ENCODE measurements at places on chromosomes 3 and 15.

- no peak for DNase-seq
Observed at GRCh38 chr15:41852736-41853590, 14.3 kb downstream of the PLA2G4B start.

DNA sequence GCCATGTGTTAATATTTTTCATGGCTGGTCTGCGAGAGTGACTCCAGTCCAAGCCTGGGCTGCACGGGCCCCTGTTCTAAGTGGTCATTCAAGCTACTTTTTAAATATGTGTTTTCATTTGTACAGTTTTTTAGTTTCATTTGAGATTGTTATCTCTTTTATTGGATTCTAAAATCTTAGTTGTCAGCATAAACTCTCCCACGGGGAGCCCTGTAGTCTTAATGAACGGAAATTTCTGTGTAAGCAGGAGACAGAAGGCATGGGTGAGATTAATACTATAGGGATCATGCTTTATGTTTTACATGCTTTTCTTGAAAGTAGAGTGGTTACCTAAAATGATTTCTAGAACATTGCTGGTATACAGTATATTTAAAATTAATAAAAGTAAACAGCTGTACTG is 373.1 kb upstream of the SLCO3A1 start:
- no peak for DNase-seq

DNA sequence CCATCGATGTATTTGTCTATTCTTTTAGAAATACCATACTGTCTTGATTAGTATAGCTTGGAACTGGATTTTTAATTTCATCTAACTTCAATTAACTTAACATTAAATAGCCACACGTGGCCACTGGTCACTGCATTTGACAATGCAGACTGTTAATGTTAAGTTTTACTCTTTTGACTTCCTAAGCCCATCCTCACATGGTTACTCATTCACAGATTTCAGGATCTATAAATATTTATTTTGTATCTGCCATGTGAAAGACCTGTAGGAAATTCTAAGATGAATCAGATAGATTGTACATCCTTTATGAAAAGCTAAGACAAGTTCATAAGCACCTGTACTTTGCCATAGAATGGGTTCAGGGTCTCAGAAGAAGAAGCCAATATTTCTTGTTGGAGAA is 8.3 kb upstream of the RORA start:
- no peak for DNase-seq

GRCh38 chr3:12966847-12967605 is 106.2 kb downstream of the IQSEC1 start:
- no peak for DNase-seq

GRCh38 chr3:192916371-192917027 is 1.2 kb downstream of the MB21D2 start:
- no peak for DNase-seq

- DNase-seq, result no peak
Observed at GRCh38 chr3:169091196-169091823, 572.2 kb downstream of the MECOM start.

GRCh38 chr15:96344060-96344705 is 13.7 kb downstream of the NR2F2 start:
- no peak for DNase-seq

GRCh38 chr15:77386626-77387025 is 33.3 kb downstream of the PEAK1 start:
- DNase-seq, result no peak

- no peak for DNase-seq
Observed at GRCh38 chr3:153169793-153170383, 7.9 kb downstream of the RAP2B start.

DNA sequence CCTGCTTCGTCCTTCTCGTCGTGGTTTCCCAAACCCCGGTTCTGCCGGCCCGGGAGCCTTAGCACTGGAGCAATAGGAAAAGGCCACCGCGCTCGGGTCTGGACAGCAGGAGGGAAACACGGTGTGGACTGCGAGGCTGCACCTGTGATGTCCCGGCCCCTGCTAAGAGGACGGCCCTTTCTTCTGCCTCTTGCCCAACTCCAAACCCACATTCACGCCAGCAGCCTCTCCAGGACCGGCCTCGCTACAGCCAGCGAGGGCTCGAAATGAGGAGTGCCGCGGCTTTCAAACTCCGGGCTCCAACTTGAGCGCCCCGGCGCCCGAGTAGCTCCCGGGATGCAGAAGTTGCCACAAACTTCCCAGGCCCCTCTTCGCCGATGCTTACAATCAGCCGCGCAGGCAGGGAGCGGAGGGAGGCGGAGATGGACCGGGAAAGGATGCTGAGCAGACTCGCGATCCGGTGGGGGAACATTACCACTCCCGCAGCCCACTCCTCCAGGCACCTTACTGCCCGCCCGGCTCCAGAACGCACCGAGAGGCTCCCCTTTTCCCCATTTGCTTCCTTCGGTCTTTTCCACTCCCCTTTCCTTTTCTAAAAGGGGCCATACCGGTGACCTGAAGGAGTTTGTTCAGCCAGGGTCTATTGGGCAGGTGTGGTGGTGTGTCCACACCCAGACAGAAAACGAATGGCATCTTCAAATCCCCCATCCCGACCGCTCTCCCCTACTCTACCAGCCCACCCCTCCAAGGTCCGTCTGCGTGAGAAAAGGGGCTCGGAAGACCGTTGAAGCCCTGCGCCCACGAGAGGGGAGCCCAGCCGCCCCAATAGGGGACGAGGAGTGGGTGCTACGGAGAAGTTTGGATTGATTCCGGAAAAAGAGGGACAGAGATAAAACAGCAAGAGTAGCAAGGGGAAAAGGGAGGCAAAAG is 18.8 kb upstream of the SATB1 start:
- DNase-seq, result no peak

GRCh38 chr3:115838786-115839185 is 215.5 kb downstream of the GAP43 start:
- no peak for DNase-seq

DNA sequence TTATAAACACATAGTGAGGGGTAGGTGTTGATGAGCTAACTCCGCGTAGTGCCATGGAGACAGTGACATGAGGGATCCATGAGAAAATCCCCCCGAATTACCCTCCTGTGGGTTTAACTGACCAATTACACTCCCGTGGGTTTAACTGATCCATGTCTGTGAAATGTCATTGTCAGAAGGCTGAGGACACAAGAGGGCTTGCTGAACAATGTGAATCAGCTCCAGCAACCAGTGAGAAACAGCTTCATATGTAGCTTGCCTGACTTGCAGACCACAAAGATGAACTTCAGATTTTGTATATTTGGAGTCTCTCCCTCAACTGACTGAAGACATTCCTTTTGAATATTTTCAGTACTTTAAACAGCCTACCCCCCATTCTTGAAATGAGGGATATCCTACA is 144.9 kb downstream of the FBN1 start:
- no peak for DNase-seq

DNA sequence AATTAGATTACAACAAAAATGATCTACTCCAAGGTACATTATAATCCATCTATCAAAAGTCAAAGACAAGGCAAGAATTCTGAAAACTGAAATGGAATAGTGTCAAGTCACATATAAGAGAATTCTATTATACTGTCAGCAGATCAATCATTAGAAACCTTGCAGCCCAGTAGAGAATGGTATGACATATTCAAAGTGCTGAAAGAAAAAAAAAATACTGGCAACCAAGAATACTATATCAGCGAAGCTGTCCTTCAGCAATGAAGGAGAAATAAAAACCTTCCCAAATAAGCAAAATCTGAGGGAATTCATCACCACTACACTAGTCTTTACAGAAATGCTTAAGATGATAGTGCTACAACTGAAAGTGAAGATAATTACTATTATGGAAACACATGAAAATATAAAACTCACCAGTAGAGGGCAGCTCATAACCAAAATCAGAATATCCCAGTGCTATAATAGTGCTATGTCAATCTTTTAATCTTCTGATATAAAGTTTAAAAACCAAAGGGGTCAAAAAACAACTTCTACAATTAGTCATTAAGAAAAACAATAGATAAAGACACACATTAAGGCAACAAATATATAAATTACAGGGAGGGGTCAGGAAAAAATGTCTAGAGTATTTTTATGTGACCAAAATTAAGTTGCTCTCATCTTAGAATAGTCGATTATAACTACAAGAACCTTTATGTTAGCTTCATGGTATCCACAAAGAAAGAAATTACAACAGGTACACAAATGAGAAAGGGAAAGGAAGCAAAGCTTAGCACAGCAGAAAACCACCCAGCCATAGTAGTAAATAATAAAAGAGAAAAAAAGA is 190.7 kb upstream of the CNTN6 start:
- no peak for DNase-seq

DNA sequence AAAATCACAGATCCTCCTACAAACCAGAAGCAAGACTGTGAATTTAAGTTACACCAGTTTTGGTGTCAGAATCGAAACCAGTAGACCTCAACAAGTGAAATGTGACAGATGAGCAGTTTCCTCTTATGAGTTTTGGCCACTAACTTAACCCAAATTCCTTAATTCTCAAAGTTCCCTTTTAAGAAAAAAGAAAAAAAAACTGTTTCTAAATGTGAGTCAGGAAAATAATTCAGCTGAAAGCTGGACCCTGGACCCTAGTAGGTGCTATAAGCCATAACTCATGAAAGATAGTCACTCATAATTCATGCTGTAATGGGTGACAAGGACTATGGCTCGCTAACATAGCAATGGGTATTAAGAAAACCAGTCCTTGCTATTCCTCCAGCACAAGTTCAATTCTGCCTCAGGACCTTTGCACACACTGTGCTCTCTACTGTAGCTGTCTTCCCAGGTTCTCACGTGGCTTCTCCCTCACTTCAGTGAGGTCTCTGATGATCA is 9.0 kb upstream of the THRB start:
- no peak for DNase-seq

DNA sequence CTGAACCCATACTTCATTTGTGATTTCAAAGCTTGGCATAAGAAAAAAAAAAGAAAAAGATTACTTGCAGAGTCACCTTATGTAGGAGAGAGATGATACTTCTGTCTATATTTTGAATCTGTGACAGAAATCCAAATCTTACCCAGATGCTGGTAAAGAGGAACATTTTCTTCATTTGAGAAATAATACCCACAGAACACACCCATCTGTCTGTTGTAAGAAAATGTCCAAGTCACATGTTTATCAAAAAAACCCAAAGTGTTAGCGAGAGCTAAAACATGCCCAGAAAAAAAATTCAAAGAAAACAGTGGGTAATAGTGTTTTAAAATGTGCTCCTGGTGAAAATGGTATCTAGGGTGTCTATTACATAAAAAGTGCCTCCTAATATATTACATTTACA is 18.0 kb upstream of the RAP2B start:
- DNase-seq, result no peak

DNA sequence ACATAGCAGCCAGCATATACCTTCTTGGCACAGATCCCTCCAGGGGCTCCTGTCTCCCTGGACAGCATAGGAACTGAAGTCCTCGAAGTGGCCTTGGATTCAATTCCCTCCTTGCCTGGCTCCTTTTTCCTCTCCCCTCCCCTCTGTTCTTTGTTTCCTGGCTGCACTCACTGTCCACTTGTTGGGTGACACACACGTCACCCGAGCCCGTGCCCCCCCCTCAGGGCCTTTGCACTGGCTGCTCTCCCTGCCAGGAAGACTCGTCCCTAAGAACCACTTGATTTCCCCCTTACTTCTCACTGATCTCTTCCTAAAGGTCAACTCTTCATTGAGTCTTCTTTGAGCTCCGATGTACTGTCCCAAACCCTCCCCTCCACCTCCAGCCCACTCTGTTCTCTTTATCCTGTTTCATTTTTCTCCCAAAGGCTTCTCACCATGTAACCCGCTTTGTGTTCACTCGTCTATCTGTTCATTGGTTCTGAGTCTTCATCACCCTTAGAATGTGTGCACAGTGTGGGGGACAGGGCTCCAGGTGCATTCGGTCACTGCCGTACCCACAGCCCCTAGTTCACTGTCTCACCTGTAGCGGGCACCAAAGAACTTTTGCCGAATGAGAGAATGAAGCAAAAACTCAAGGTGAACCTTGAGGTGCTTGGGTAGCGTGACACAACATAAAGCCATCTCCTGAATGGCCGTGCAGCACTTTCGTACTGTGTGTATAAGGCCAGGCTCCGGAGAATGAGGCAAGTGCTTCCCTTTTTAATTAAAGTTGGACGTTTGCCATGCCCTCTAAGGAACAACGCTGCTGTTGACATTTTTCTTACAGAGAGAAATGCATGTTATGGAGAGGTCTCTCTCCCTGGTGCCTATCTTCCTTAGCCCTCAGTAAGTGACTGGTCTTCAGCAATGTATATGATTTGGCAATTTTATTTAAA is 74.0 kb downstream of the CHRNA7 start:
- no peak for DNase-seq

Data from tibial nerve (tissue), 4 donors.